ENCODE measurements at places on chromosomes 1 and 21.

DNA sequence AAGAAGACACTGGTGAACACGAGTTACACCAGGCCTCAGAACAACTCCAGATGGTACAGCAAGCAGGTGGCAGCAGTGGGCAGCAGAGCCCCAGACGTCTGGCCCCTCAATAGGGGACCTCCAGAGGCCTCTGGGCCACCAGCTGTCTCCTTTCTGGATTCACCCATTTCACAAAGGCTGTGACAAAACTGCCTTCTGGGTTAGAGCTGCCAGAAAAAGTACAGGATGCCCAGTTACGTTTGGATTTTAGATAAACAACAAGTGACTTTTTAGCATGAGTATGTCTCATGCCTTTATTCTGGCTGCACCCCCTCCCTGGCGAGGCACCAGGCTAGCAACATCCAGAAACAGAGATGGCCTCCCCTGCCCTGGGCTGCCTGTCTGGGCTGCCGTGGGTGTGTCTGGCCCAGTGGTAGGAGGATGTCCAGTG lies 30.1 kb downstream of the ITPKB start:
- DNase-seq = no peak

- no peak for DNase-seq
These were observed 111.5 kb downstream of the ENAH start for GRCh38 chr1:225541383-225541782.

DNA sequence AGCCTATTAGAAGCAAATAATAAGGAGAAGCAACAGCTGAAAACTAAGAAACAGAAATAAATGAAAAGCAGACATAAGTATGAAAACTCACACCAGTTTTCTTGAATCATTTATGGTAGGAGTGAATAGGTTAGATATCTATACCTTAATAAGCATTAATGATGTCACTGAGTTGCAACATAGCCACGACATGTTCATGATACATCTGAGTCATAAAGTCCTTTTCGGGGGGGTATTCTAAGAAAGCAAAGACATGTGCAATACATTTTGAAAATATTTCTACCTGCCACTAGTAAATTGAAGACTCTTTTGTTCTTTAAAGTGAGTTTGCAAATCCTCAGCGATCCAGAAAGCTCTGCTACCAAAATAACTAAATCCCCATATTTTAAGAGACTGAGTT lies 7.2 kb downstream of the CD34 start:
- DNase-seq = no peak

GRCh38 chr1:207401578-207401977 lies 52.5 kb upstream of the CR2 start:
- DNase-seq = no peak

DNA sequence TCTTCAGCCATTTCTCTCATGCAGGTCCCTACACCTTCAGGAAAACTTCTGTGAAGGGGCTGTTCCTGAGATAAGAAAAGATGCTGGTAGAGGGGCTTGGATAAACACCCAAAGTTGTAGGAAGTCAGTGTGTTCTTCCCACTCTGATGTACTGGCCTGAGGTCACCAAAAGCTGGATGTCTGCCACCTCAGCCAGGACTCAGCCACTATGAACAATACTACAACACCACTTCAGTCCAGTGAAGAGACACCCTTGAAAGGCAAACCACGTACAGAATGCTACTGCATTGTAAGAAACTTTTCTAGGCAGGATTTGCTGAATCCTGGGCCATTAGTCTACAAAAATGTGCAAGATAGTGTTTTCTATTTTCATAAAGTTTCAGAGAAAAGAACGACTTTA lies 2.4 kb downstream of the PTPN14 start:
- DNase-seq = no peak

GRCh38 chr1:155083052-155083541 lies 4.5 kb downstream of the EFNA3 start:
- no peak for DNase-seq

DNA sequence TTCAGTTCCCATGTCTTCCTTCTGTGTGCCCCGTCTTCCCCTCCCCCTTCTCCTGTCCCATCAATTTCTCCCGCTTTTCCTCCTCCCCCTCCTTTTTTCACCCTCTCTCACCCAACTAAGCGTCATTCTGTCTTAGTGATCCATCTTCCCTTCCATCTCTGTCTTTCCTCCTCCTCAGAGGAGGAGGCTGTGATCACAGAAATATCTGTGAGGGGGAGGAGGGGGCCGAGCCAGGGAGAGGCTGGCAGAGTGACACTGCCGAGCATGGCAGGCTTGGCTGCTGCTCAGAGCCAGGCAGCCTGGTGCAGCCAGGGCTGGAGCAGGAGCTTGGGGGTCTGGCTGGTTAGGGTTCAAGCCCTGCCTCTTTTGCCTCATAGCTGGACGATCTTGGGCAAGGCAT lies 7.6 kb downstream of the HTR6 start:
- no peak for DNase-seq

DNA sequence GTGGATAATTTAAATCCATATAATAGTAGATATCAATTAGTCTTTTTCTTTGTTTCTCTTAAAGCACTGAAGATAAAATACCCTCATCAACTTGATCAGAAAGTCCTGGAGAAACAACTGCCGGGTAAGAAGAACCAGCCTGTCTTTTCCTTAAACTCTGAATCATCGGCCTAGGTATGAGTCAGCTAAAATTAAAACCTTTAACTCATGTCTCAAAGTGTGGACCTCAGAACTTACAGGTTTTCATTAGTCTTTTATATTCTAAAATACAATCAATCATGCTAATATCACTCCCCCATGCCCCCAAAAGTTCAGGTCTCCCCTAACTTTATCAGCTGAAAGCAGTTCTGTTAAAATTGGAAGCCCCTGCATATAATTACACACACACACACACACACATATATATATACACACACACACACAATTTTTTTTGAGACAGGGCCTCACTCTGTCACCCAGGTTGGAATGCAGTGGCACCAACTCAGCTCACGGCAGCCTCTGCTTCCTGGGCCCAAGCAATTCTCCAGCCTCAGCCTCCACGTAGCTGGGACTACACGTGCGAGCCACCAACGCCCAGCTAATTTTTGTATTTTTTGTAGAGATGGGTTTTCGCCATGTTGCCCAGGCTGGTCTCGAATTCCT lies 61.3 kb downstream of the B3GALNT2 start:
- DNase-seq = no peak

DNA sequence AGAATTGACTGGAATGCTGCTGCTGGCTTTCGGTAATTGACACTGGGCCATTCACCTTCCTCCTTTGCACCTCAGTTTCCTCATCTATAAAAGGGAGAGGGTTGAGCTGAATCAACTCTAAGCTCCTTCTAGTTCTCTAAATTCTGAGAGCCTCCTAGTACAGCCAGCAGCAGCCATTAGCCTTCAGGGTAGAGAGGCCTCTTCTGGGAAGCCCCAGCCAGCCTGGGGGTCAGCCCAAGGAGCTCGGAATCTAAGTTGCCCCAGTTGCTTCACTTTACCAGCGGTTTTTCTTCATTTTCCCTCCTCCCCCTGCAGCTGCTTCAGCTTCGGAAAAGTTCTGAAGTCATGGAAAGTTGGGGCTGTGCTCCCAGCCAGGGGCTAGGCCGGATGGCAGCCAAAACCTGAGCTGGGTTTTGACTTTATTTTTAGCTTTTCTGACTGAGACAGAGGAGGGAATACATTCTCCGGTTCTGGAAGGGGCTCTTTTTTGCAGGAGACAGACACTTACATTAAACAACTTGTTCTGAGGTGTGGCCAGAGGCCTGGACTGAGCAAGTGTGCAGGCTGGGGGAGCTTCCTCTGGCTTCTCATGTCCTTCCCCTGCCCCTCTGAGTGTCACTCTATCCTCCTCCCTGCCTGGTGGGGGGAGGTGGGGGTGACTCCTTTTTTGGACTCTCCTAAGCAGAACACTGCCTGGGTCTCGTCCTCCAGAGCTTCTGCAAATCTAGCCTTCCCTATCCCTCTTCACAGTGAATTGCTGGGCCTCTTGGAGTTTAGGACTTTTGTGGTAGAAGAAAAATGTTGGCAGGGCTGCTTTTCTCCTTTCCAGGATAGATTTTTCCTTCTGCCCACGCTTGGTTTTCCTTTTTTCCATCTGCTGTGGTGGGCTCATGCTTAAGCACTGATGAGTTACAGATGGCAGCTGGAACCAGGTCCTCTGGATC lies 14.4 kb downstream of the LMNA start:
- no peak for DNase-seq

Measured in dorsolateral prefrontal cortex (tissue), 122 donors.